Esophagus squamous epithelium (tissue), 5 donors: ENCODE measurements at places on chromosomes 13 and 19.

- no peak for DNase-seq
Measured at GRCh38 chr13:112705286-112705685, 15.4 kb downstream of the ATP11A start.

- DNase-seq = peak; percentile 94
Measured at GRCh38 chr19:52962394-52963246, at the start of gene ZNF816. TSS of gene ZNF816 (minus strand) at chr19:52962881. CDS start at chr19:52956089, 6,792 bp downstream.

DNA sequence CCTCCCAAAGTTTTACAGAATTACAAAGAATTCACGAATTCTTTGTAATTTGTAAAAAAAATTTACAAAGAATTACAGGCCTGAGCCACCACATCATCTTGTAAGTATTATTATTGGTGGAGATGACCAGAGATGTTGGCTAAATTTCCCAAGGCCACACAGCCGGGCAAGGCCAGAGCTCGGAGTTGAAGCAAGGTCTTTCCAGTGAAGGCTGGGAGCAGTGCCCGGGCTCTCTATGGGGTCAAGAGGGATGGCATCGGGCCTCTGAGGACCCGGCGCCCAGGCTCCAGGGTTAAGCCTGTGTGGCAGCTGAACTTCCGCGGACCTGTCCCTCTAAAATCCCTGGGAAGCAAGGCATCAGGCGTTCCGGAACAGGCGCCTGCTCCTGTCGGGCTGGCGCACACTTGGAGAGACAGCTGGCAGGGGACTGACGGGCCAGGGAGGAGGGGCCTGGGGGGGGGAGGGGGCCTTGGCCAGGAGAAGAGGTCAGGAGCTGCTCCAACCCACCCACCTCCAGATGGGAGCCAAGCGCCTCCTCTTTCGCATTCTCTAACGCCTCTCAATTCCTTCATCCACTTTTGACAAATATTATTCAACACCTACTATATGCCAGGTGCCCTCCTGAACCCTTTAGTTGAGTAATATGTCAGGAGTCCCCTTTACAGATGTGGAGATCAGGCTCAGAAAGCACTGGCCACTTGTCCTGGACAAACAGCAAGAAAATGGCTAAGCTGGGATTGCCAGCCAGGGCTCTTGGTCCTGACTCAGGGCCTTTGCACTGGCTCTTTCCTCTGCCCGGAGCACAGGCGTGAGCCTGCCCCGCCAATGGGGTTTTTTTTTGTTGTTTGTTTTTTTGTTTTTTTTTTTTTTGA lies 36.8 kb upstream of the SEMA6B start:
- DNase-seq = no peak

GRCh38 chr19:5719274-5719960 lies 529 bp downstream of the LONP1 start:
- no peak for DNase-seq

DNA sequence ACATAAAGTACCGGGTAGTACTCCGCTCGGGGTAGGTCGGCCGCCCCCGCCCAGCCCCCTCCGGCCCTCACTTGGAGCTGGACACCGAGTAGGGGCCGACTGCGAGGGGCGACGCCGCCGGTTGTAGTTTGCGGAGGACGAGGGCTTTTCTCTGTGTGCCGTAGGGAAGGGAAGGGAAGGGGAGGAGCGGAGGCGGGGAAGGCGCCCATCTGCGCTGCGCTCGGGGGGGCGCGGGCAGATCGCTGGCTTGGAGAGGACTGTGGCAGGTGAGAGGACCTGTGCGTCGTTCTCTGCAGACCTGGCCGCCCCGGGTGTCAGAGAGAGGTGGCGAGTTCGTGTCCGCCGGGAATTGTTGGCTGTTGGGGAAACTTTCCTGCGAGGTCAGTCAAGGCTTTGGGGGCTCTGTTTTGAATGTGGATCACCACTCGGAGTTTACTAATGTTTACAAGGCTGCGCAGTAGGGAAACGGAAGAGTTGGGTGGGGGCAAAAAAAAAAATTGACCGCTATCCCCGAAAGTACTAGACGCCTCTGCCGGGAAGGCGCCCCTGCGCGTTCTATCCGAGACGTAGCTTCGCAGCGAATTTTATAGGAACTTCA lies 1.4 kb downstream of the ING1 start:
- no peak for DNase-seq

DNA sequence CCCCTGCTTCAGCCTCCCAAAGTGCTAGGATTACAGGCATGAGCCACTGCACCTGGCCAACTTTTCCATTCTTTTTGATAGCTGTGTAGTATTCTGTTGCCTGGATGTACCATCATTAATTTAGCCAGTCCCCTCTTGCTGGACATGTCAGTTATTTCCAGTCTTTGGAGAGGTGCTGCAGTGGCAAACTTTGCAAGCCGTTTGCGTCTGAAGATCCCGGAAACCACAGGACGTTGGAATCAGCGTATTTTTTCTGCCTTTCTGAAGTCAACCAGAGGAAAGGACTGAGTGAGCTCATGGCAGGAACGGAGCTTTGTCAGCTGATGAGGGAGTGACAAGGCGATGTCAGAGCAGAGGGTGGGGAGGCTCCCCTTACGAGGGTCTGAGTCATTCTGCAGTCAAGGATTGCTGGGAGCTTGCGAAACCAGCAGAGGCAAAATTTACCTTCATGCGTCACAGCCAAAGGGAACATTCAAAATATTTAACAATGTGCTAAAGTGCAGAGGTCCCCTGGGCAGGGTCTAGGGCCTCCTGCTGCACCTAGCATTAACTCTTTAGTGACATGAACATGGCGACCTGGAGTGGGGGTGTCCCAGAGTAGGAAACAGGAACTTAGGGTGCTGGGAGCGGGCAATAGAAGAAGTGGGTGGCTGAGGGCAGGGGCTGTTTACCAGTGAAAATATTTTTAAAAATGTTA lies 5.6 kb downstream of the C5AR1 start:
- no peak for DNase-seq

DNA sequence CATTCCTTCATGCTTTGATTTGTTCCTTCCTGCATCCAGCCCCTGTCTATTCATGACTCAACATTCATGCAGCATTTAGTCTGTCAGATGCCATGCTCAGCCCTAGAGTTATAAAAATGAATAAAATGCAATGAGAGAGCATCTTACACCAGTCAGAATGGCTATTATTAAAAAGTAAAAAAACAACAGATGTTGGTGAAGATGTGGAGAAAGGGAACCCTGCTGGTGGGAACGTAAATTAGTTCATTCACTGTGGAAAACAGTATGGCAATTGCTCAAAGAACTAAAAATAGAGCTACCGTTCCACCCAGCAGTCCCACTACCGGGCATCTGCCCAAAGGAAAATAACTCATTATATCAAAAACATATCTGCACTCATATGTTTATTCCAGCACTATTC lies 70.0 kb upstream of the GTF3A start:
- no peak for DNase-seq

DNA sequence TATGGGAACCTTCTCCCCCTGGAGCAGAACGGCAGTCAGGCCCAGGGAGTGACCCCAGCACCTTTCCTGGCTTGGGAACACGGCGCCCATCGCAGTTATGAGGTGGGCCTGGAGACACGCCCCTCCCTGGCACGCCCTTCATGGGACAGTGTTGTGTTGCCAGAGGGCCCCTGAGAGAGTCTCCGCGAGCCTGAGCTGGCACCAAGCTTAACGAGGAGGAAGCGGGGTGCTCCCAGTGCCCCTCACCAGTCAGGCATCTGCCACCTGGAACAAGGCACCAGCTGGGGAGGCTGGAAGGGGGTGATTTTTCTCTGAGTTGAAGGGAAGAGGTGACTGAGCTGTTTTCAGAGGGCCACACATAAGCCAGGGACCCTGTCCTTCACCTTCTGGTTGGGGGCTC lies 180.6 kb downstream of the KDM4B start:
- no peak for DNase-seq

DNA sequence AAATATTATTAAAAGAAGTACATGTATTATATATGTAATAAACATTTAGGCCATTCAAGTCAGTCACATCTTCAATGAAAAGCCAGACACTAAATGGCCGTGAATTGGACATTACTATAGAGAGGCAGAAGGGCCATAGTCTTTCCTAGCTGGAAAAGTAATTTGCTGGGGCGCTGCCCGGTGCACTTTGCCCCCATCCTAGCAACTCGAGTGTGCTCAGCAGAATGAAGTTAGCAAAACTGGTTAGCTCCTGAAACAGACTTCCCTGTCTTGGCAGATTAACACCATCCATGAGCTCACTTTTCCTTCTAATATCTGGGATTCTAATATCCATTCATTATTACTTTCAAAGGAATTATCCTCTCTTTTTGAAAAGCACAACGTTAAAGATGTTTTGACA lies 2.8 kb upstream of the SPRYD7 start:
- DNase-seq = no peak

DNA sequence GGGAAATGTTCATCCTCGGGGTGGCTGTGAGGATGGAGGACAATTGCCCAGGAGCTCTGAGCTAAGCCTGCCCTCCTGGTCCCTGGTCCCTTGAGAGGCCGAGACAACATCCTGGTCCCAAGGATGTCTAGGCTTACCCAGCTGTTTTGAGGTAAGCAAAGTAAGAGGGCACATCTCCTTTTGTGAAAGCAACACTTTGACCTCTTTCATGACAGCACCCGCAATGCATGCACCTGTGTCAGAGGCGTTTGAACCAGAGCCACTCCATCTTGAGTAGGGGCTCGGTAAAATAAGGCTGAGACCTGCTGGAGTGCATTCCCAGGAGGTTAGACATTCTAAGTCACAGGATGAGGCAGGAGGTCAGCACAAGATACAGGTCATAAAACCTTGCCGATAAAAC lies 43.1 kb upstream of the ANKRD10 start:
- DNase-seq = no peak

DNA sequence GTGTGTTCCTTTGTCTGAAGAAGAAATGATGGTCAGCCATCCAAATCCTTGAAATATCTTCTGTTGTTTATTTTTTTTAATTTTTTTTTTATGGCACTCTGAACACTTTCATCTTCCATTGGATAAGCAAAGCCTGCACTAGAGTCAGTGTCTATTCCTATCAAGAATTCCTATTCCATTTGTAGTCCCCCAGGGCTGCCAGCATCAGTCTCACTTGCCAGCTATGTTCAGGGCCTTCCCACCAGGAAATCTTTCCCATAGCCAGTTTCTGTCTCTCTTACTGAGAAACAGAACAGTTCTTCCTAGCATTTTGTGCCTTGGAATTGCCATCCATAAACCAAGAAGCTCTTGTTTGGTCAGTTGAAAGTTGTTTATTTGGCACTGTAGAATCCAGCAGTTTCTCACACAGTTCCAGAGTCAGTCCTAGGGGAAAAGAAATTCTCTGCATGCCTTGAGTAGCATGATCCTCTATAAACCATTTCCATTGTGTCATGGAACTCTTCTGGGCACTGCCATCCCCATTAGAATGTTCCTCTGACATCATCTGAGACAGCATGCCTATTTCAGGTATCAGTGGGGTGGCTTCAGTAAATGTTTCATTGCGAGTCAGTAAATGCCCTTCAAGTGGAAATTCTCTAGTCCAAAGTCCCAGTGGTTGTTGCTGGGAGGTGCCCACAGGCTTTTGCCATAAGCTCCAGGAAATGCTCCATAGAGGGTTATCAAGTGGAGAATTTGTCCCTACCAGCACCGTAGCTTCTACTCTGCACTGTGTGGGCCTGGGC lies 18.7 kb upstream of the SPRYD7 start:
- DNase-seq = no peak

GRCh38 chr19:4403005-4403761 lies 743 bp downstream of the CHAF1A start:
- DNase-seq = no peak

DNA sequence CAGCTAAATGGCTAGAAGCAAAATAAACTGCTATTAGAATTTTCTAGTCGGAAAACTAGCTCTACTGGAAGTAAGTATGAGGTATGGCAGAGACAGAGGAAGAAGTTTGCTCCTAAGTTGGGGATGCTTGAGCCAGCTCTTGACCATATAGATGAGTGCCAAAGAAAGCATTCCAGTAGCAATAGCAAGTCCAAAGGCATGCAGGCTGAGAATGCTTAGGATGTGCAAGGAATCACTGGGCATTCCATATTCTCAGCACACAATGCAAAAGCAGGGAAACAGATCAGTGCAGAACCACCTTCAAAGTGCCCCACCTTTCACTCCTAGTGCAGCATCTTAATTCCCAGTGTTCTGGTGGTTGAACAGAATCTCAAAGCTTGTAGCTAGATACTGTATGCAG lies 32.9 kb downstream of the SERTM1 start:
- DNase-seq = no peak

- no peak for DNase-seq
Measured at GRCh38 chr13:28885181-28885580, 65.0 kb downstream of the MTUS2 start.

- DNase-seq = no peak
Measured at GRCh38 chr19:35641515-35642151, at the start of gene ETV2. TSS of gene ETV2 (plus strand) at chr19:35641745. CDS start at chr19:35642461, 716 bp downstream.

GRCh38 chr19:45693106-45693788 lies 781 bp downstream of the QPCTL start:
- DNase-seq = peak; percentile 21

DNA sequence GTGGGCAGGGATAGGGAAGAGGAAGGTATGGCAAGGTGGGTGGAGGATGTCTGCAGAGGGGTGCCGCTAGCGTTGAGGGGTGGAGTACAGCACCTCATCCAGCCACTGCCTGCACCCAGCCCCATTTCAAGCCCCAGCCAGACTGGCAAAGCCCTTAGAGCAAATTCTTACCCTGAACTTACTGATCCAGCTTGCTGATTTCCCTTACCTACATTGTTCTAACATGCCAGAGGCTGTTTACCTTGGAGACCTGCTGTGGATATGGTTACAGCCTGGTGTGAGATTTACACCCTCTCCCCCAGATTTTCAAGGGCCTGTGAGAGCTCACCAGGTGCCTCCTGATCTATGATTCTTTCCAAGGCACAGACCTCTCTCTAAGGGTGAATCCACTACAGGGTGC lies 86.0 kb downstream of the ZNF726 start:
- DNase-seq = no peak

- no peak for DNase-seq
Measured at GRCh38 chr13:110771194-110771593, 57.7 kb downstream of the ING1 start.

- no peak for DNase-seq
Measured at GRCh38 chr13:113766035-113766800, 7.2 kb downstream of the TMEM255B start.

GRCh38 chr13:33364192-33364591 lies 78.6 kb upstream of the STARD13 start:
- no peak for DNase-seq

DNA sequence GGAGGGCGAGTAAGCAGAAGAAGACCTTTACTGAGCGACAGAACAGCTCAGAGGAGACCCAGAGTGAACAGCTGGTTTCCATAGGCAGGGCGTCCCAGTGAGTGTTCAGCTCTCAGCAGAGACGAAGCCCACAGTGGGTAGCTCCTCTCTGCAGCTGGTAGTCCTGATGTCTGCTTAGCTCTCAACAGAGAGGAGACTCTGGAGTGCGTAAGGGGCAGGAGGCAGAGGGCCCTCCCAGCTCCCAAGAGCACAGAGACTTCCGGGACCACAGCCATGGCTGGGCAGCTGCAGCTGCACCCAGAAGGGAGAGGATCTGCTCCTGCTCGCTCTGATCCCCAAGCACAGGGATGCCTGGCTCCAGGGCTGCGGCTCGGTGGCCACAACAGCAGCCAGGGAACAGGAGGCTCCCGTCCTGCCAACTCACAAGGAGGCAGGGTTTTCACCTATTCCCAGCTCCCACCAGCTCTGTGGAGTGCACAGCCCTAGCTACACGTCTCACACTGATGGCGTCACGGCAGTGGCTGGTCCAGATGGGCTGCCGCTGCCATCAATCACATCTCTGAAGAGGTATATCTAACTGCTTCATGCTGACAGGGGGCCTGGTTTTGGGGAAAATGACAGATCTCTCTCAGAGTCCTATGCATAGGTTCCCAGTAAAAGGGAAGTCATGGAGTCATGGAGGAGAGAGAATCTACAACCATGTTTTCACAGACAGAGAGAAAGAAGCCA lies 2660.1 kb upstream of the PCDH20 start:
- no peak for DNase-seq

GRCh38 chr19:4997297-4997696 lies 28.4 kb downstream of the KDM4B start:
- no peak for DNase-seq
